Right ventricle myocardium superior (tissue), 1 donor: ENCODE measurements at places on chromosomes 13 and 19.

GRCh38 chr13:30422054-30422839, at the start of gene UBE2L5:
TSS of gene UBE2L5 (plus strand) at chr13:30422493. CDS start at chr13:30427991, 5,498 bp downstream.
- DNase-seq = peak; percentile 88

DNA sequence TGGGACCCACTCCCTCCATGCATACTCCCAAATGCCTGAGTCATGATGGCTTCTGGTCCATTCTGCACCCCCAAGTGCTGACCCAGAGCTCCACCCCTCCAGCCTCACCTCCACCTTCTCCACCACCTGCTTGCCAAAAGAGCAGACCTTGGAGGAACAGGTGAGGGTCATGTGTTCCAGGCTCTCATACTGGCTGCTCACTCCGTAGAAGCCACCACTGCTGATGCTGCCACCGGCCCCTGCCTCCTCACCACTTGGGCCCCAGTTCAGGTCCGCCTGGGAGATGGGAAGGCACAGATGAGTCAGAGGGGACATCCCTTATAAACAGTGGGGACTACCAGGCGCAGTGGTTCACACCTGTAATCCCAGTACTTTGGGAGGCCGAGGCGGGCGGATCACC, 7.9 kb downstream of the CD37 start:
- no peak for DNase-seq

DNA sequence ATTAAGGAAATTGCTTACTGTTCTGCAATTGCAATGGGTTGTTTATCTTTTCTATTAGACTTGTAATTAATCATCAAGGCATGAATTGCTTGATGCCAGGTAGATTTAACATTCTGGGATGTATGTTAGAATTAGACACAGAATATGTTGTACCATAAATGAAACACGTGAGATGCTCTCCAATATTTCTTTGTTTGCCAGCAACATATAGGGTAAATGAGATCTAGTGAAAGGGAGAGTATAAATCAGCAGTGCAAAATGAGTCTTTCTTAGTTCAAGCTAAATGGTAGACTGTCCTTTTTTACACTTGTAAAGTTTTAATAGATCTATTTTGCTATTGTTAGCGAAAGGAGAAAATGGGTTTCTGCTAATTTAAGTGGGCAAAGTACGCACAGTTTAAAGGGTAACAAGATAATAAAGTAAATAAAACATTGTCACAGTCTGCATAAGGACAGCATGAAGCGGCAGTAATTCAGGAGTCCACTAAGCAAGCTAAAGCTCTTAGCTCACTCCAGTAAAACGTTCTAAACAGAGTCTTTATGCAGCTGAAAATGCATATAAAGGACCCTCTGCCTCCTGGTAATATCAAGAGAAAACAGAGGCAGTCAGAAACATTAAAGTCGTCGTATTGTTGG, 1137.1 kb downstream of the OLFM4 start:
- DNase-seq = no peak

- no peak for DNase-seq
Measured at GRCh38 chr19:51740356-51740755, 11.3 kb downstream of the FPR1 start.

DNA sequence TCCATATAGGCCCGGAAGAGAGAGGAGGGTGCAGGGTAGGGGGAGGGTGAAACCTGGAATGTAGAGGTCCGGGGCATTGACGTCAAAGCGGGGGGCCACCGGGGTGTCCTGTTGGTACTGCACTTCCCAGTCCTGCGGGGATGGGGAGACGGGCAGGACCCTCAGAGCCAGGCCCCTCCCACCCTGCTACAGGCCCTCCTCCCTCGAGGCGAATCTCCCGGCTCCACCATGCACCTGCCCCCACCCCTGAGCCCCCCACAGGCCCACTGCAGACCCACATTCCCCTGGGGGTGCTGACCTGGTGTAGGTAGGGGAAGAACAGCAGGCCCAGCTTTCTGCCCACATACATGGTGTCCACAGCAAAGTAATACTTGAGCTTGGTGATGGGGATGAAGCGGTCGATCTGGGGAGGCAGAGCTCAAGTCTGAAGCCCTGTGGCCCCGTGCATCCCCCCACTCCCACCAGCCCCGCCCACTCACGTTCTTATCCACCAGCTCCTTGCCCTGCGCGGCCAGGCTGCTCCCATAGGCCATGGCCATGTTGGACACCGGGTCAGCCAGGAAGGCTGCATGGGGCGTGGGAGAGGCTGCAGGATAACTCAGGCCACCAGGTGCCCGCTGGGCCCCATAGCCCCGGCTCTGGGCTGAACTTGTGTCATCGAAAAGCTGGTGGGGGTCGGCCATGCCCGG, 5.0 kb downstream of the C19orf33 start:
- no peak for DNase-seq

- DNase-seq = no peak
Measured at GRCh38 chr19:1076046-1076386, 9.0 kb downstream of the ARHGAP45 start.

DNA sequence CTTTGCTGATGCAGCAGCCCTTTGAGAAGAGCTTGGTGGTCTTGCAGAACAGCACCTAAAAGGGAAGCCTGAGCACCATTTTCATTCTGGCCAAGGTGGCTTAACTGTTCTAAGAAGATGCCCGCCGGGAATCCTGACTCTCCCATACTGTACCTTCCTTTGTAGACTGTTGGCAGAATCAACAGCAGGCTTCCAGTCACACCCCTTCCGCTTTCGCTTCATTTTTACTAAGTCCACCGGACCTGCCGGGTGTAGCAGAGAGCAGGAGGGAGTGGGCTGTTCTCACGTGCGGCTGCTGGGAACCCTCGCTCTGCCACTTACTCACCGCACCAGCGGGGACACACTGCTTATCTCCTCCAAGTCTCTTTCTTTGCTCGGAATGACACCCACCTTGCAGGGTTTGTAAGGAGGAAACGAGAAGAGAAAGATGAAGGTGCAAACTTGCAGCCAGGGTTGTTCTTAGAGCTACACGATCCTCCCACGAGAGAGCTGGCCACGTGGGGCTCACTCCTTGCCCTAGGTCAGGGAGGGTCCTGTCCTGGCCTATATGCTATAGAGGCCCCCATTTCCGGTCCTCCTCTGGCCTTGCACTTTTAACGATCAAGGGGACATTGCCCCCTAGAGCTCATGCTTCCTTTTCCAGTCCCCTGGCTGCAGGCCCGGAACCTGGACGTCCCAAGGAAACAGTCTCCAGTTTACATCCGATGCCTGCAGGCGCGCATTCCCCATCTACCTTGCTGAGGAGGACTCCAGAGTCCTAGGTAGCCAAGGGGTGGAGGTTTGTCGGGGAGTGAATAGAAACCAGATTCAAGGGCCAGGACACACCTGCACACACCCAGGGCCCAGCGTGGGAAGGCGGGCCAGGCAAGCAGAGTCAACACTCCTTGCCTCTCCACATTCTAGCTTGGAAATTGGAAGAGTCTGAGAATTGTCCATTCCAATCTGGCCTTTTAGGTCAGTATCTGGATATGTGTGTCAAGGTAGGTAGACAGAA, 453.6 kb downstream of the IRS2 start:
- no peak for DNase-seq

- no peak for DNase-seq
Measured at GRCh38 chr19:920051-920864, 3.1 kb downstream of the KISS1R start.

DNA sequence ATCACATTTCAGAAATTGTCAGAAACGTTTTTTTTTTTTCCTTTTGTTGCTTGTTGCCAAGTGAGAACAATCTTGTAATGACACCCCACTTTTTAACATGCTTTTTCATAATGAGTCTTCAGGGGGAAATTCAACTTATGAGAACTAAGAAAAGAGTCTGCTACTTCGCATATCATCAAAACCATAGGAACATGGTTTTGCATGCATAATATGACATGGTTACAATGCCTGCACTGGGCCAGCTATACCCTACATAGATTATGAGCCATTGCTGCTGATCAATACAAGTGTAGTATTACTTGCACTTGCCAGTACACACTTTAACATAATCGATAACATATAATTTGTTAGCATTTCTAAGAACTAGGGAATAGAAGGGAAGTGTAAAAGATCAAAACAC, 191.0 kb upstream of the NBEA start:
- no peak for DNase-seq

- DNase-seq = no peak
Measured at GRCh38 chr13:85771856-85772255, 27.4 kb downstream of the SLITRK6 start.

DNA sequence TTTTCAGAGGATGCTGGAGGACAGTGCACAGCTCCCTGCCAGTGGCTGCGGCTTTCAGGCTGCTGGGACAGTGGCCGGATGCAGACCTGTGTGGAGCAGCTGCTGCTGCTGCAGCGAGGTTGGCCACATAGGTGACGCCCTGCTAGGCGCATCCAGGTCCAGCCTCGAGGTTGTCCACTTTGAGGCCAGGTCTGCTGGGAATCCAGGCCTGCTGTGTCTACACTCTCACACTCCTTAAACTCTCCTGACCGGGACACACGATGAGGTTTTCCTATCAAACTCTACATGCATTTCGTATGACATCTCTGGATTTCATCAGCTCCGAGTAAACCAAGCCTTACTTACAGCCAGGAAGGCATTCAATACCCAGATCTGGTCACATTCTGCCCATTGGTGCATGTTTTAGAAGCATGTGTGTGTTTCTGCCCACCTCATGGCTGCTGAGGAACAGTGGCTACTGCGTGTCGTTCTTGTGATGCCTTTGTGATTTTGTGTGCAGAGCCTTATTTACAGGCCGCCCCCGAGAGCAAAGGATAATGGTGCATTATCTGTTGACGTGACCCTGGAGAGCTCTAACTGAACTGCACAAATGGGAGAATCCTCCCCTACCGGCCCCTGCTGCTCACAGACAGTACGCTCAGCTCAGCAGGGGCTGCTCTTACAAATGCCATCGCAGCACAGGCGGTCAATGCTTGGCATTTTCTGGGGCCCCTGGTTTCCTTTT, 12.3 kb upstream of the MCF2L start:
- DNase-seq = no peak

DNA sequence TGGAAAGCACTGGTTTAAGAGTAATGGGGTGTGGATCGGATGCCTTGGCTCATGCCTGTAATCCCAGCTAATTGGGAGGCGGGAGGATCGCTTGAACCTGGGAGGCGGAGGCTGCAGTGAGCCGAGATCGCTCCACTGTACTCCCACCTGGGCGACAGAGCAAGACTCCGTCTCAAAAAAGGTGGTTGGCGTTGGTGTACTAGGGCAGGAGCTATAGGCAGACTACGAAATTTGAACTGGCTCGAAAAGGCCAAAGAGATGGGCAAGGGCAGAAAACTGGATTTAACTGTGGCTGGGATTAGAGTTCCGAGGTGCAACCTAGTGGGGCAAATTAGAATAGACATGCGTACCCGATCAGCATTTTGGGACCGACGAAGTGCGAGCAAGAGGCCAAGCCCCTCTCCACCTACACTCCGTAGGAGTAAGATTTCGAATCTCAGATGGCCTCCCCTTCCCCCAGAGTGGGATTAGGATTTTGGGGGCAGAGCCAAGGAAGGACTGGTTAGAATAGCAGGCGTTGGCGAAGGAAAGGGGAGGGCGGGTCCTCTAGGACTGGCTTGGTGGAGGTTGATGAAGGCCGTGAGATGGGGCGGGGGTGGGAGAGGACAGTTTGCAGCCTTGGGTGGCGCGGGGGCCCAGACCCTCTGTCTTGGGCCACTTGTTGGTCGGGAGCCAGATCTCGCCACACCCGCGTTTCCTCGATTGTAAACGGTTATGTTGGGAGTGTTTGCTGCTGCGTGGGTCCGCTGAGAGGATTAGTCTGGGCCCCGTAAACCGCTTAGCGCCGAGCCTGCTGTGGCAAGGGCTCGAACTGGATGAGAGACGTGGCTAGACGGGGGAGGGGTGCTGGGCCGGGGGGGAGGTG, 2.0 kb upstream of the INAFM1 start:
- DNase-seq = peak; percentile 69

DNA sequence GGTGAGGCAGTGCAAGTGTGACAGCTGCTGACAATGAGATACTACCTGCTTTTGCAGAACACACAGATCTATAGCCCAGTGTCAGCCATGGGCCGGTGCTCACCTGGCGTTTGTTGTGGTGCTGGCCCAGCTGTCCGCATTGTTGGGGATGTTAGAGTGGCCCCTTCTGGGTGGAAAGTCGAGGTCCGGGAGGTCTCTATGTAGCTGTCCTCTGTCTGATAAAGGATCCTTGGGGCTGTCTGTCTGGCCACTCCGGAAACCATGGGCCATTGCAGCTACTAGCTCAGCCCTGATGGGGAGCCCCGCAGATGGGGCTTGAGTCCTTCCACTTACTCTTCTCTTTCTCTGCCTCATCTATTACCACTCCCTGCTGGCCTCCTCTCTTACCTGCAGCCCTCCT, 181.5 kb upstream of the TSHZ3 start:
- DNase-seq = no peak

GRCh38 chr19:18587962-18588610, 512 bp upstream of the REX1BD start:
- DNase-seq = no peak

- DNase-seq = no peak
Measured at GRCh38 chr19:2867025-2867991, at the start of gene ZNF556. TSS of gene ZNF556 (plus strand) at chr19:2867335. CDS start at chr19:2867422, 87 bp downstream.

DNA sequence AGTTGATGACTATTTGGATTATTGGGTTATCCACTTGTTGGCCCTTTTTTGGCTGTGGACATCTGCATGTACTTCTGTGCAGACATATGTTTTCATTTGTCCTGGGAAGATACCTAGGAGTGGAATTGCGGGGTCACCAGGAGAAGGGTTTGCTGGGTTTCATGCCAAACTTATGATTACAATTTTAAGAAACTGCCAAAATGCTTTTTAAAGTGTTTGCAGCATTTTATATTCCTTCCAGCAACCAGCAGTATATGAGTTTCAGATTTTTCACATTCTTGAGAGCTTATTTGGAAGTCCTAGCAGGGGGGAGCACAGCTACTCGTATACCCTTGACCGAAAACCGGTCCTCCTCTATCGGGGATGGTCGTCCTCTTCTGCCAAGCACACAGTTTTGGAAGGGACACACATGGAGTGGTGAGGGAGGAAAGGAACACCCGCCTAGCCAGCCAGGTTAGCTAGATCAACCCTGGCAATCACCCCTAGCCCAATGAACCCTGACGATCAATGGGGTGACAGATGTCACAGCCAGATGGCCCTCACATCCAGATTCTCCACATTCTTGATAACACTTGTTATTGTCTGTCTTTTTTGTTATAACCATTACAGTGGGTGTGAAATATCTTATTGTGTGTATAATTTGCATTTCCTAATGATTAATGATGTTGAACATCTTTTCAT, 26.7 kb upstream of the RNF113B start:
- no peak for DNase-seq

GRCh38 chr13:97266772-97267417, 44.8 kb downstream of the MBNL2 start:
- DNase-seq = no peak

DNA sequence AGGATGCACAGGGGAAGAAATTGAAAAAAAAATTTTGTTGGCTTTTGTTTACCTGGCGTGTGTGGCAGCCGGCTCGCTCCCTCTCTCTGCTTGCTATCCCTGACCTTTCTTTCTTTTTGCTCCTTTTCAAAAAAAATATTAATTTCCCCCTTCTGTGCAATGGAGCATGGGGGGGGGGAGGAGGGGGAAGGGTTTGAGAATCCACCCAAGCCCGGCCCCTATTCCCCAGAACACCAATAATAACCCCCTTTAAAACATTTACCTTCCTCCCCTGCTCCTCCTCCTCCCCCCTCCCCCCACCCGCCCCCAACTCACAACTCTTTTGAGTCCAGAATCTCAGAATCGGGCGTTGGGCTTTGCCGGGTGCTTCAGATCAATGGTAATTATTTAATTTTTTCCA, 28.4 kb downstream of the NFIX start:
- no peak for DNase-seq
